ENCODE measurements at places on chromosomes 6 and 20.

GRCh38 chr20:33853507-33853813 lies 42.3 kb downstream of the CHMP4B start:
- DNase-seq = no peak

DNA sequence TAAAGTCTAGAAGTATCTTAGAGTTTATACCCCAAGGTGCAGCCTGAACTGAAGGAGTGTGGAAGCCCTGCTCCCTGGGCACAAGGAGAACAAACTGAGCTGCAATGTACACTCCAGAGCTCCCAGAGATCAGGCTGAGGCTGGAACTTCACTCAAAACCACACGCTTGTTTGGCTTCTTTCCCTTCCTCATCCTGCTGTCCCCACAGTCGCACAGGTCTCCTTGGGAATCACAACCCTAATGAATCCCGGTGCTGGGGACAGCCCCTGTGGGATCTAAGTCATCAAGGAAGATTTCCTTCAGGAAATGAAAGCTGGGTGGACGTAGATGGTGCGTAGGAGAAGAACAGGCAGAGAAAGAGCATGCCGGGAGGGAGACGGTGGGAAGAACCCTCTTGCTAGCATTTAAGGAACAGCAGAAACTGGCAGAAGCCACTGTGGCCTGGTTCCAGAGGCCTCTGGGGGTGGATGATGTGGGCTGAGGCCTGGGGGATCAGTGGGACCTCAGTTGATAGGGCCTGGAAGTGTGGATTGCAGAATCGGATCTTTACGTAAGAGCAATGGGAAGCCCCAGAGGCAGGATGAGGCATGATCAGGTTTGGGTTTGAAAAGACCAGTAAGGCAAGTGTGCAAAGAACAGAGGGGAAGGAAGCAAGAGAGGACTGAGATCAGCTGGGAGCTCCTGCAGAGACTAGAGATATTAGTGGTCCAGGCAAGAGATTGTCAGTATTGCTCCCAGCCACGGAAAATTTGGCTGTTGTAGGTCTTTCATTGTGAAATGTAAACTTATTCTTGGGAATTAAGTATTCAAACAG lies 21.4 kb downstream of the CYP24A1 start:
- no peak for DNase-seq

GRCh38 chr6:43184268-43184985 lies 2.4 kb downstream of the CUL9 start:
- no peak for DNase-seq

DNA sequence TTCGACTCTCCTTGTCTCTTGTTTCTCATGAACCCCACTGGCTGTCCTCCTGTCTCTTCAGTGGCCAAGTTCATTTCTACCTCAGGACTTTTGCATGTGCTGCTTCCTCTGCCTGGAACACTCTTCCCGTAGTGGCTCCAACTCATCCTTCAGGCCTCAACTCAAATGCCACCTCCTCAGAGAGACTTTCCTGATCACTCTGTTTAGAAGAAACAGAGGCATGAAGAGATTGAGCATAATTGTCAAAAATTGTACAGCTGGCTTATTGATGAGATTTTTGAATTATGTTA lies 17.5 kb upstream of the SLC9A8 start:
- no peak for DNase-seq

DNA sequence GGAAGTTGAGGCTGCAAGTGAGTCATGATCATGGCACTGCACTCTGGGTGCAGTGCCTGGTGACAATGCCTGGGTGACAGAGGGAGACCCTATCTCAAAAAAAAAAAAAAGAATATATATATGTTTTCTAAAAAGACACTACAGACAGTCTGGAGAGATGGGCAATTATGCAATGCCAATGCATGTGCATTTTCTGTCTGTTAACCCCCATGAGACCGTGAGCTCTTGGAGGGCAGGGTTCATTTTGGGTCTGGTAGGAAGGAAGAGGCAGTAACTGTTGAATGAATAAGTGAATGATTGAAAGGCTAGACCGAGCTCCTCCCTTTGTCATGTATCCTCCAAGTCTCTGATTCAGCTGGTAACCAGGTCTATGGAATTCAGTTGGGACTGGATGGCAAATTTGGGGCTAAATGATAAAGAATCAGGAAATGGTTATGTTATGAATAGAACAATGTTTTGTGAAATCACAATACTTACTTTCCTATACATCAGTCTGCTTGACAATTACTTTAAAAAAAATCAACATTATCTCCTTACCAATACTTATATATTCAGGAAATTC lies 5.6 kb upstream of the BLCAP start:
- no peak for DNase-seq
